ENCODE measurements at places on chromosomes 6 and 20.

- DNase-seq, result no peak
Observed at GRCh38 chr20:62837790-62838127, 20.9 kb downstream of the COL9A3 start.

GRCh38 chr6:2581011-2581410, 169.7 kb downstream of the MYLK4 start:
- no peak for DNase-seq

GRCh38 chr6:106749609-106750008, 120.2 kb downstream of the QRSL1 start:
- no peak for DNase-seq

DNA sequence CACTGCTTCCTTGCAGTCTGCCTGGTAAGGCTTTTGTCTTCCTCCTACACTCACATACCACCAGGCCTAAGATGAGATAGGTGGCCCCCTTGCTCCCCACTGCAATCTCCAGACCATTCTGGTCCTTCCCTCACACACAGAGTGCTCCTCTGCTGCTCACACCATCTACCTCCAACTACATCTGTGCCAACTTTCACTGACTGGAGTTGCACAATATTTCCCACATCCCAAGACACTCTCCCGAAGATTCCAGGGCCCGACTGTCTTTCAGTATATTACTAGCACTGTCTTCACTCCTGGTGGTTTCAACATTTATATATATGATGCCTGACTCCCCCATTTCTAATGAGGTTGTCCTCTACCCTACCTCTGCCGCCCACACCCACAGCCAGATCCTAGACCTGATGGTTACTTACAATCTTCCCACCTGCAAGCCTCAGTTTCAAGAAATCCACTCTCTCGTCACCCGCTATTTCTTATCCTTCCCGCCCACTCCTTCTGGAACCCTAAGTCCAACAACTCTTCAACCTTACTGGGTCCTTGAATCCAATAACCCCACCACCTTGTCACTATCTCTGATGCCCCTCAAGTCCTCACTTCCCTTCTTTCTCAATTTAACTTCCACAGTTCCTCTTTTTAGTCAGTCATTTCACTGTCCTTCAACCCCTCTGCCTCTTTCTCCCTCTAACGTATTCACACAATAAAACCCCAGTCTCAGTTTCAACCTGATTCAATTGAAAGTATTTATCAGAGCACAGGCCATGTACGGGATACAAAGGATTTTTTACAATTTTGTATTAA, 21.6 kb downstream of the RALGAPA2 start:
- no peak for DNase-seq

GRCh38 chr6:84801250-84801649, 36.9 kb upstream of the TBX18 start:
- peak; percentile 55 for DNase-seq

GRCh38 chr6:121460170-121460569, 24.7 kb downstream of the GJA1 start:
- DNase-seq, result no peak

GRCh38 chr6:35048631-35049083, 92.5 kb downstream of the TCP11 start:
- no peak for DNase-seq

DNA sequence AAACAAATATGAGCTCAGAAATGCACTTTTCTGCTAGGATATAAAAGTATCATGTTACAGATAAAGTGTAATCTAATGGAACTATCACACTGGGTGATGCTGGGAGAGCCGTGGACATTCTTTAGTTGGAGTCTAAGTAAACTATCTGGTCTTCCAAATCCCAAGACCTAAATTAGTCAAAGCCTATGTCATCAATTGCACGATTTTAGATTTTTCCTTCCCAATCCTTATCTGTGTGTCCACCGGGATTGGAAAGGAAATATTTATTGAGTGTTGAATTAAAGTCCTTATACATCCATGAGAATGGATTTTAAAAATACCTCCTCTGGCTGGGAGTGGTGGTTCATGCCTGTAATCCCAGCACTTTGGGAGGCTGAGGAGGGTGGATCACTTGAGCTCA, 19.6 kb upstream of the MRAP2 start:
- DNase-seq, result no peak

GRCh38 chr6:159809149-159809548, 9.1 kb downstream of the PNLDC1 start:
- DNase-seq, result no peak

GRCh38 chr6:107841275-107841670, 17.2 kb upstream of the SCML4 start:
- no peak for DNase-seq

GRCh38 chr20:38180781-38181180, 15.7 kb upstream of the TGM2 start:
- DNase-seq, result no peak

- no peak for DNase-seq
Observed at GRCh38 chr6:45548657-45549515, 171.2 kb upstream of the SUPT3H start.

DNA sequence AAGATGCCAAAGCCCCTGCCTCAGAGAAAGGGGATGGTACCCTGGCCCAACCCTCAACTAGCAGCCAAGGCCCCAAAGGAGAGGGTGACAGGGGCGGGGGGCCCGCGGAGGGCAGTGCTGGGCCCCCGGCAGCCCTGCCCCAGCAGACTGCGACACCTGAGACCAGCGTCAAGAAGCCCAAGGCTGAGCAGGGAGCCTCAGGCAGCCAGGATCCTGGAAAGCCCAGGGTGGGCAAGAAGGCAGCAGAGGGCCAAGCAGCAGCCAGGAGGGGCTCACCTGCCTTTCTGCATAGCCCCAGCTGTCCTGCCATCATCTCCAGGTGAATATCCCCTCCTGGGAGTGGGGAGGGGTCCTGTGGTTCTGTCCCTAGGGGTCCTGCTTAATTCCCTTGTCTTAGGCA, 1.1 kb downstream of the MYLK2 start:
- DNase-seq, result no peak

- no peak for DNase-seq
Observed at GRCh38 chr6:22666586-22666985, 97.2 kb downstream of the HDGFL1 start.

DNA sequence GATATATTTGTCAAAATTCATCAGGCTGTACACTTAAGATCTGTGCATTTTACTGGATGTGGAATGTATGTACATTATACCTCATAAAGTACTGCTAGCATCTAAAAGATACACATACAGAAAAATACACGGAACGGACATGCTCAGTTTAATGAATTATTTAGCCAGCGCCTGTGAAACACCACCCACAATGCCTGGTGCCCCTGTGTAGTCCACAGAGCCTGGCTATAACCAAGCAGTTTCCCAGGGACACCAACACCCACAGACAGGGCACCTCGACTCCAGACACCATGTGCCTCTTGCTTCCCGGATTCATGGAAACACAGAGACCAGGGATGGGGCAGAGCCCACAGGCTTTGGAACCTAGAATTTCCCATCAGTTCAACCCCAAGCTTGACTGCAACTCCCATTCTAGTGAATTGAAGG, 17.4 kb upstream of the ARMC12 start:
- DNase-seq, result no peak

- DNase-seq, result no peak
Observed at GRCh38 chr20:63080811-63081210, 74.0 kb upstream of the BHLHE23 start.

- DNase-seq, result no peak
Observed at GRCh38 chr6:111114087-111114443, 26.8 kb downstream of the SLC16A10 start.

DNA sequence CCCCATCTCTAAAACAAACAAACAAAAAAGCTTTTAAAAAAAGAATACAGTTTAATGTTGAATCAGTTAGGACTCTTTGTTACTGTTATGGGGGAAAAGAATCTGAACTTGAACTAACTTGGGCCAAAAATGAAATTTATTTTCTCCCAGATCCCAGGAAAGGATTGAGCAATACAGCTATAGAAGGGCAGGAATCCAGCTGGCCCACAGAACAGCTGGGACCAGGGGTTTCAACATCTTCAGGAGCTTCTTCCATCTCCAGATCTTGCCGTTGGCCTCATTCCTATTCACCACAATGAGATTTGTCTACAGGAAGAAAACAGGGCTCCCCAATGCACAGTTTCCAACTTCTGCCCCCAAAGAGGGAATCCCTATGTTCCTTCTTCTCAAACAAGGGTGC, 43.2 kb upstream of the AKAP12 start:
- DNase-seq, result no peak

DNA sequence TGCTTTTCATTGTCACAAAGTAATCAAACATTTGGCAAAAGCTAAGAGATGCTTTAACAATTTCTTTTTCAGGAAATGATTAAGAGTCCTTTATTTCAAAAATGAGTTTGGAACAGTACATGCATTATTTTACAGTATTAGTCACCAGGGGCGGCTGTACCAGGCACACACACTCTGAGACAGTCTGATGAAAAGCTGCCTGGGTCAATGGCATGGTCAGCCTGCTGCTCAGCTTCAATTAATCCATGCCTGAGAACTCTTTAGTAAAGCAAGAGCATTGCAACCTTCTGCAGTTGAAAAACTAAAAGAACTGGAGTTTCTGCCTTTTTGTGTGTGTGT, 105.5 kb downstream of the TULP4 start:
- peak; percentile 89 for DNase-seq

DNA sequence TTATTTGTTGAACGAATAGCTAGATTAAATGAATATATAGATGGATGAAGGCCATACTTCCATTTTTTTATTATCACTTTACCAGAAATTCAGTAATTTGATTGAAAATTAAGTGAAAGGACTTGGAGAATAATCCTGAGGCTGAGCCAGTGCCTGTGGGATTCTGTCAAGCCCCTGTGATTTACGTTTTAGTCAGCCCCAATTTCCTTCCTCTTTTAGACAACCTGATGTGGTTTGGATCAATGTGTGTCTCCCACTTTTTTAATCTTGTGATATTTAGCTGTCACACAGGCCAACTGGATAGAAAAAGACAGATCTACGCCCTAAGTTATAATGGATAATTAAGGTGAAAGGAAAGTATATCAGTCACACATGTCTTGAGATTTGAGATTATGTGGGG, 188.8 kb downstream of the EDN1 start:
- no peak for DNase-seq

DNA sequence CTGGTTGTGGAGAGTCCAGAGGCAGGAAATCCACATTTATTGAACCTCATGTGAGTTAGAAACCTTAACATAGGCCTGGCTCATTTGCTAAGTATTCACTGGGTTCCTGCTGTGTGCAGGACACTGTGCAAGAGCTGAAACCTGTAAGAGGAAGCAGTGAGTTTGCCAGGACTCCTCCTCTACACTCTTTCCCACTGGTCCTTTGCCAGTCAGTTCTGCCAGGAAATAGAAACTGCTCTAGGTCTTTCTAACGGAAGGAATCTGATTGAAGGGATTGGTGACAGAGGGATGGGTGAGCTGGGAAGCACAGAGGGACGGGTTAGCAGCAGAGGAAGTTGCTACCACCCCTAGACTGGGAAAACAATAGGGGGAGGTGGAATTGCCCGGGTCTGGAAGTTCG, 234.2 kb upstream of the ECI2 start:
- peak; percentile 86 for DNase-seq

DNA sequence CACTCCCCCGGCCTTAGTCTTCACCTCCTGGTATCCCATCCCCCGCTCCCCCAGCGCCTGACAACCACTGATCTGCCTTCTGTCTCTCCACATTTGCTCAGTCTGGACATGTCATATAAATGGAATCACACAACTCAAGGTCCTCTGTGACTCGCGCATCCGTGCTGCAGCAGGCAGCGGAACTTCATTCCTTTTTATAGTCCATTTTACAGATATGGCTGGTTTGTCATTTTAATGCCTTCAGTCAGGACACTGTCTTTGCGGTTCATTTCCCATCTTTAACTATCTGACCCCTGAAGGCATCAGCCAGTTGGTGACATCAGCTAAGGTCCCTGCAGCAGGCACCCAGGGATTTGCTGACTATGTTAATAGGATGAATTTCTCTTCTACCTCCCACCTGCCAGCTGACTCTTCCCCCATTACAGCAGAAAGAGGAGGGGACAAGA, 125.7 kb downstream of the ZMYND8 start:
- no peak for DNase-seq

GRCh38 chr20:11180186-11180585, 506.4 kb upstream of the JAG1 start:
- no peak for DNase-seq

- no peak for DNase-seq
Observed at GRCh38 chr20:33555755-33556154, 65.9 kb downstream of the CBFA2T2 start.

- no peak for DNase-seq
Observed at GRCh38 chr6:98039904-98040607, 757.0 kb upstream of the MMS22L start.

DNA sequence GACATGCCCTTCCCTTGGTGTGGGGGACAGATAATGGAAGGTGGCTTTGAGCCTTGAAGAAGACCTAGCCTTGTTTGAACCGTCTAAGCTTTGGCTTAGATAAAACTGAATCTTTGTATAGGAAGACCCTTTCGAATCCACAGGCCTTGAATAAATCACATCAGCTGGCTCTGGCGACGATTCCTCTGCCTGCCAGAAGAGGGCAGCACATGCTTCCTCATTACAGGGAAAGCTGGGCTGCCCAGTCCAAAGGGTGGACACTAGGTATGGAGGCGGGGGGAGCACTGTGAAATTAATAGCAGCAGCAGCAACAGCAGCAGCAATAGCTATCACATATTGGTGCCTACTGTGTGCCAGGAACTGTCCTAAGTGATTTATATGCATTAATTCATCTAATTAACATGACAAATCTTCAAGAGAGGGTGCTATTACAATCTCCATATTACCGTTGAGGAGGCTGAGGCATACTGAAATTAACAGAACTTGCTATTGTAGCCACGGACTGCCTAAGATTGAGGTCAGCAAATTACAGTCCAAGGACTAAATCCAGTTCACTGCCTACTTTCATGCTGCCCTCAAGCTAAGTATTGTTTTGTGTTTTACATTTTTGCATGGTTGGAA, 85.1 kb downstream of the CLIC5 start:
- peak; percentile 56 for DNase-seq

DNA sequence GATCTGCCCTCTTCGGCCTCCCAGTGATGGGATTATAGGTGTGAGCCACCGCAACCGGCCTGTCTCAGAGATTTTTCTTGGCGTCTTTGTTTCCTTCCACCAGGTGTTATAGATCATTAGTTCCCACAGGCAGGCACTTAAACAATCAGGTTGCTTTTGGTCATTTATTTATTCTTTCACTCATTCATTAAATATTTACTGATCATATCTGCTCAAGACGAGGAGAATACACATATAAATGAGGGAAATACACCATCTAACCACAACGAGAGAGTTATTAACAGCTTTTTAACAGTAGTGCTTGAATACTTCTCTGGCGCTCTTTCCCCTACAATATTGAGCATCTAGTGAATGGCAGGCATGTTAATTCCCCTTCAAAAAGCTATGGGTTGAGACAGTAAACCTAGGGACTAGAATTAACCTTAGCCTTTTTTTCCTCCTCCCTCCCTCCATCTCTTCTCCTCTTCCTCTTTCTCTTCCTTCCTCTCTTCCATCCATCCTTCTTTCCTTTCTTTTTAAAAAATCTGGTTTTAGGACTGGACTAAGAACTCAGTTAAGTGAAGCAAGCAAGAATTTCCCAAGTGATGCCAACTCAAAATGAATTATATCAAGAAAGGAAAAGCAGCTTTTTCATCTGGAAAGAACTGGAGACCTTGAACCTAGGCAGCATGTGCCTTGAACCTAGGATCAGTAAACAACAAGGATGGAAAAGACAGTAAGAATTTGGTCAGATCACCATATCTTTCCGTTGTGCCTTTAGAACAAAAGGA, 41.1 kb upstream of the RFPL4B start:
- DNase-seq, result no peak

GRCh38 chr6:37840143-37840939, 20.8 kb downstream of the ZFAND3 start:
- no peak for DNase-seq

Data from HT1080 (cell line).